ENCODE measurements at places on chromosomes 2 and 18.

DNA sequence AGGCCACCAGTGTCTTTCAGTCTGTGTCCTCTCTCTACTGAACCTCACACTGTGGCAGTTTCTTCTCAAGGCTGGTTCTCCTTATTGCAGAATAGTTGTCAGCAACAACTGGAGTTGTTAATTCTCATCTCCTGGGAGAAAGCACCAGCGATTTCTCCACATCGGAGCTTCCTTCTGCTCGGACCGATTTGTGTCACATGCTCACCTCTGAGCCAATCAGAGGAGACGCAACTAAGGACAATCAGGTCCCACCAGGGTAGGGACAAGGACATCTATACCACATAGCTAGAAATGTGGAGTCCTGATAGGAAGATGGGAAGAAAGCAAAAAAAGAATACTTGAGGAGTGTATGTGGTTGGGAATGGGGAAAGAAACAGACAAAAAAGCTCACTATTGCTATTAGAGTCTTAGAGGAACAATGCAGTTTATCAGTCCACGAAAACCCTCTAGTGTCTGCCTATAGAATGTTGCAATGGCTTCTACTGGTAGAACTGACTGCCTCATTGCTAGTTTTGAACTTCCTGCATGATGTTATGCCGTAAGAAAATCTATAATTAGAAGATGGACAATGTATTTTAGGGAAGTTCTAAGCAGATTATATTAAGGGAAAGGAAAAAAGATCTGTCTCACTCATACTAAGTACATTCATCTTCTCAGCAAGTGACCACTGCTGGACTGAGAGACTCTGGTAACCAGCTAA is 169.7 kb downstream of the CDCA7 start:
- no peak for DNase-seq

DNA sequence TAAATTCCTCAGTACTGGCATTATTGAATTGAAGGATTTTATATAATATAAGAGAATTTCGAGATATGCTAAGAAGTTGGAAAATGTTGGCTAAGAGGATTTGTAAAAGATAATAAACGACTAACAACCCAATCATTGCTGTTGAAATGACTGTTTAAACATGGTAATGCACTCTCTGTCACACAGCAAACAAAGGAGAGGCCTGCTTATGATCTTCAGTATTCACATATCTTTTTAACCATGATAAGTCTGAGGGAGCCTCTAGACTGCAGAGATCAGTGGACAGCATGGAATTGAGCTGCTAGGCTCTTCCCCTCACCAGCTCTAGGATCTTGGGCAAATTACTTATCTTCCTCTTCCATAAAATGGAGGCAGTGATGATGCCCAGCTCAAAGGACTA is 2.7 kb downstream of the KCTD18 start:
- no peak for DNase-seq

GRCh38 chr2:205474741-205475415 is 207.4 kb upstream of the NRP2 start:
- no peak for DNase-seq

DNA sequence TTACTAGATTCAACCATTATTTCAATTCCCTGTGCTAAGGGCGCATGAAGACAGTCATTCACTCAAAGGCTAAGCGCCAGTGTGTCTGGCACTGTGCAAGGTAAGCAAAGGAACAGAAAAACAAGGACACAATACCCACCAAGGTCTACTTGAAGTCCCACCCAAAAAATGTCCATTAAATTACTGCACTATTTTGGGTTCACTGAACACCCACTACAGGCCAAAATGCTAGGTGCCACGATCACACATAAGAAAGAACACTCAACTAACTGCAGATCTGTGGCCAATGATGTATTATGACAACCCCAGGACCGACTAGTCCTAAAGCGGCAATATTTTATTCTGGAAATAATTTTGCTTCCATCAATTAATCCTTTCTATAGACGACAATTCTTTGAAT is 1.8 kb downstream of the TMEM131 start:
- DNase-seq, result no peak

DNA sequence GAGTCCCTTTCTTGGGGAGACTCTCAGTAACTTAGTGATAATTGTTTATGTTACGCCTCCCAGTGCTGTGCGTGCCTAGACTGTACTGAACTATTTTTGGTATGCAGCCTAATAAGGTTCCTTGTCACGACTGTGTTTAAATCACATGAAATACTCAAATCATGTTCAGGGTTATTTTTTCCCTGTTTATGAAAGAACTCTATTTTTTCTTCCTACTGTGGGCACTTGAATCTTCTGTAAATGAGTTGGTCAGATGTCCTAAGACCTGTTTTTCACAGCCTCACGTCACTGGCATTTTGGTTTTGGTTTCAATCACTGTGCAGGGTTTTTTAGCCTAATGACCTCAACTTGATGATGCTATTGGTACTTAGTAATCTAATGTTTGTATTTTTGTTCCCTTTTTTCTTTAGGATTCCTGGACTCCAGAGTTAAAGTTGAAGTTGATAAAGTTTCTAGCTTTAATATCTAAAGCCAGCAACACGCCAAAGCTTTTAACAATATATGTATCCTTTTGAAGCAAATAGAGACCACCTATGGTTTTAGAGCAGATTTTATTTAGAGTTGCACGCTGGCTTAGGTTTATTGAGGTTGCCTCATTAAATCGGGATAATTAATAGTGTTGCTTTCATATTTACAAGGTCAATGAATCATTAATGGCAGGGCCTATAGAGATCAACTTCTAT is 24.0 kb downstream of the ARMC9 start:
- no peak for DNase-seq

Data from stimulated activated CD8-positive, alpha-beta memory T cell treated with anti-CD3 and anti-CD28 coated beads, Interleukin-15, amount 100 ng/mL, for 24 hours (primary cell).